ENCODE measurements at places on chromosomes 6 and 20. TPM values are rescaled to one million over a fixed set of nuclear protein-coding genes. Genes with fewer than 3 reads are reported as not detected.

WFDC10B gene
- total RNA-seq: not detected

PRR18 gene
- total RNA-seq: not detected

- DNase-seq: no peak
Observed at GRCh38 chr6:14713008-14713960, 532.6 kb upstream of the JARID2 start.

GRCh38 chr6:18240230-18240629 is 24.1 kb downstream of the DEK start:
- DNase-seq: no peak

DNA sequence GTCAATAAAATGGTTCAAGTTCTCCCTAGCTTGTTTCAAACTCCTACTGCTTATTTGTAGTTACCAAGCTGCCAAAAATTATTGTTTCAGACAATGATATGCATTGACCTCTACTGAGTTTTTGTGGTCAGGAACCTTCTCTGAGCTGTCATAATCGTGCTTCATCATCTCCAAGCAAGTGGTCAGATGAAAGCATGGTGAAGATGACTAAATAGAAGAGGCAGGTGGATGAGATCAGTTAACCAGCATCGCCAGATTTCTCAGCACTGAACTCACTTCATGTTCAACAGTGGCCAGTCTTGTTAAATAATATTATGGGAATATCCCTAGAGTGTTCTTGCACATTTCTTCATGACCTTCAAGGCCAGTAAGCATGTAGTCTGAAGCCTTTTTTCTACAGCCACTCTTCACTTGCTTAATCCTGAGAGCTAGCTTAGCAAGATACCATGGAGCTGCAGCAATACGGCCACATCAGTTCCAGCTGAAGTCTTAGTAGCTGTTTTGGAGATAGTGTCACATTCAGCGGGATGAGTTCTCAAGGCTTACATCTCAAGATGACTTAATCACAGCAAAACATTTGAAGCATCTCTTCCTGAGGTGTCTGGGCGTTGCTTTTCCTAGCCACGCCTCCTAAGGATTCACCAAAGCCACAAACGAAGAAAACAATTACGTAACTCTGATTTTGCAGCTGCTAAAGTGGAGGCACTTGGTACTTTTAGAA is 101.6 kb upstream of the TMEM30A start:
- DNase-seq: no peak

Data from glomerular endothelial cell (primary cell).